OCI-M1 (cell line): ENCODE measurements at places on chromosomes 2 and 18.

DNA sequence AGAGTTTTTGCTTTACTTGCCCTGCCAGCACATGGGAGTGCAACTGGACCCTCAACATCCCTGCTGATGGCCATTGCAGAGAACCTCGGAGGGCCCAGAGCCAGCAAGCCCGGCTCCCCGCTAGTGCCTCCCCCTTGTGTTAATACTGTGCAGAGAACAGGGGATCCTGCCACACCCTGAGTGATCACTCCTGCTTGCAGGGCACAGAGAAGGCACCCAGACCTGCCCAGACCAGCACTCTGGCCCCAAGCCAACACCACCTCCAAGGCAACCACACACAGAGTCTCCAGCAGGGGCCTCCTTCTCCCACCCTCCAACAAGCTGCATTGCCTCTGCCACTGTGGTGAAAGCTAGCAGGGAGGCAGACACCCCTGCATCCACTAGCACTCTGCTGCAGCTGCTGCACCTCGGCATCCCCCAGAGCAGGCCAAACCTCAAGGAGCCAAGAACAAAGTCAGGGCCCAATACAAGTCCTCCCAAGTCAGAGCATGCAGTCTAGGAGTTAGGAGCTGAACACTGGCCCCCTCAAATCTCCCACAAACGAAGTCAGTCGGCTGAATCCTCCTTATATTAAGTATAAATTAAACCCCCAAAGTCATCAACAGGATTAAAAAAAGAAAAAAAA is 157.7 kb downstream of the CCDC178 start:
- DNase-seq = no peak

GRCh38 chr18:46536215-46536874 is 120.7 kb downstream of the LOXHD1 start:
- DNase-seq = no peak

DNA sequence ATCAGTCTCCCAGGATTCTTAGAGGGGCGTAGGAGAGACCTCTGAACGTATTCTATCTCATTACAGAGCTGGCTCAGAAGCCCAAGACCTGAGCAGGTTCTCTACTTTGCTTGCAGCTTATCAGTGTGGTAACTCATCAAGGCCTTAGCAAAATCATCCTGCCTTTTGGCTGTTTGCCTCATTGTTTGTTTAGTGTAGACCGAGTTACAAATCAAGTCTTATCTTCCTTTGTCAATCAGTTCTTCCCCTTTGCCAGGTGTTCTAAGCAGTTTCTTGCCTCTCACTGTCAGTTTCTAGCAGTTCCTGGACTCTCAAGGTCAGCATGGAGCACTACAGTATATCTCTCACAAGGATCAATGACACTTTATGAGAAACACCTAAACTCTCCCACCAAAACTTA is 30.9 kb upstream of the NAB1 start:
- DNase-seq = no peak

DNA sequence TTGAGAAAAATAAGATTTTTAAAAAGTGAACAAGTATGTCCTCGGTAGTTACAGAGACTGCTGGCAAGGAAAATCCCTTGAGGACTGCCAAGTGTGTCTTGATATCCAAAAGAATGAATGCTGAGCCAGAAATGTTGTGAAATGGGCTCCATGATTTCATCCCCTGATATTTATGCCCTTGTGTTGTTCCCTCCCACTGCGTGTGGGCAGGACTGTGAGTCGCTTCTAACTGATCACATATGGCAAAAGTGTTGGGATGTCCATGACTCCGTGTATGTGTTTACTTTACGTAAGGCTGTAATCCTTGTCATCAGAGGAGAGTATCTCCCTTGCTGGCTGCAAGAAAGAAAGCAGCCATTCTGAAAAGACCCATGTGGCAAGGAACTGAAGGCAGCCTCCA is 285.1 kb downstream of the SS18 start:
- no peak for DNase-seq

DNA sequence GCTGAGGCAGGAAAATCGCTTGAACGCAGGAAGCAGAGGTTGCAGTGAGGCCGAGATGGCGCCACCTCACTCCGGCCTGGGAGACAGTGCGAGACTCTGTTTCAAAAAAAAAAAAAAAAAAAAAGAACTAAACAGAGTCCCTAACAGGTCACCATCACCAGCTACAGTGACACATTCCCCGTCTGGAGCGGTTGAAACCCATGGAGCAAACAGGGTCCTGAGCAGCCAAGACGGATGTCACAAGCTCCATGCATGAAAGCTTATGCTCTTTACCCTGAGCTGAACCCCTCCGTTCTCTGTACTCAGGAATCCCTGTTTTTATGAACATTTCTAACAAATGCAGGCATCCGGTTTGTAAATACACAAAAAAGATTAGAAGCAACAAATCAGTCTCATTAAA is 55.9 kb upstream of the LAPTM4A start:
- DNase-seq = no peak
